Hematopoietic multipotent progenitor cell treated with erythropoietin and hydrocortisone succinate and interleukin-3 and kit ligand, for 15 days (in vitro differentiated cells): ENCODE measurements at places on chromosomes 3 and 15.

- DNase-seq, result no peak
Observed at GRCh38 chr3:57586778-57587177, 10.4 kb downstream of the ARF4 start.

DNA sequence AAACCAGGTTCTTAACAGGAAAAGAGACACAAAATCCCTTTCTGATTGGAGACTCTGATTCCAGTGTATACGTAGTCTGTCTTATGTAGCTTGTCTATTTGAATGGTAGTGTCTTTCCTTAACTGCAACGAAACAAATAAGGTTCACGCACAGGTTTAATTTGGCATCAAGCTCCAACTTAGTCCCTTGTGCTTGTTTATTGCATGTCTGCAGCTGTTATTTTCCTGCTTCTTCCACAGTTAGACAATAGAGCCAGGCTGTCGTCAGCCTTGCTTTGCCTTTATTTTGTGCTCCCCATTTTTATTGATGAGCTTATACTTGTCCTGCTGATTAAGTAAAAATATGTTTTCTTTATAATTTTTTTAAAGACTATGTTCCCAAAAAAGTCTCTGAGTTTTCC is 152.7 kb upstream of the CDIN1 start:
- no peak for DNase-seq

DNA sequence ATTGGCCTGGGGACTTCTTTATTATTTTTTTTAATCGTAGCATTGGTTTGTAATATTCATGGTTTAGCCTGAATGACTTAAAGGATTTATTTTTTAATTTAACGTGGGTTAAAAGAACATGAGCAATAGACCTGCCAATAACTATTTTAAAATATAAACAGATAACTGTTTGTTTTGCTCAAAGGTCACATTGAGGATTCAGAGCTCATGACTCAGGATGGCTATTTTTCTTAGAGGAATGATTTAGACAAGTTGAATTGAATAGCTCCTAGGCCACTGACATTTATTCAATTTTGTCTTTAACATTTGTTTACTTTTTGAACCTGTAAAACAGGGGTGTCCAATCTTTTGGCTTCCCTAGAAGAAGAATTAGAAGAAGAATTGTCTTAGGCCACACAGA is 68.5 kb downstream of the ITPR1 start:
- no peak for DNase-seq

- DNase-seq, result no peak
Observed at GRCh38 chr15:69834267-69834666, 263.4 kb downstream of the TLE3 start.

DNA sequence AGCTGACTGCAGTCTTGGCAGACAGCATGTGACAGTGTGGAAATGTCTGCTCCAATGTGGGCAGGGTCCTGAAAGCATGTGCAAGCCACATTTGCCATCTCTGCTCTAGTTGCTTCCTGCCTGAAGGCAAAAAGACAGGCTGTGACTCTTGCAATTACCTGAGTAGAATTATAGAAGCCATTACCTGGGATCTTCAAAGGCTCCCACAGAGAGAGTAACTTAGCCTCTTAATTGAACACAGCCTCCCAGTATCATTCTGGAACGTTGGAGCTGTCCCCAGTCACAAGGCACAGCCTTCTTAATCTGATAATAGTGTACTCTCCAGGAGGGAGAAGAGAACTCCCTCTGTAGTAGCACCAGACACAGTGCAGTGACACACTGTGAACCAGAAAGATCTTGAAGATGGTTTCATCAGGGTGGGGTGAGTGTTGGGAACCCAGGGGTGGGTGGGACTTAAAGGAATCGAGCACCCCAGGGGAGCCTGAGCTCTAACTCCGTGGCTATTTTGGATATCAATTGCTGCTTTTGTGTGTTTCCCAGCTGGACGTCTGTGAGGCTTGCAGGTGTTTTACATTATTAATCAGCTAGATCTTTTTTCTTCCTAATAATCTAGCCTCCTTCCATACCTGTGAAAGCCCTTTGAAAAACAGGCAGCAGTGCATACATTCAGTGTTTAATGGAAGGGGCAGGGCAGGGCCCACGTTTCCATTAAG is 40.6 kb upstream of the GLCE start:
- peak; percentile 20 for DNase-seq

GRCh38 chr15:48617619-48618018 is 27.9 kb downstream of the FBN1 start:
- no peak for DNase-seq

GRCh38 chr3:28989646-28990089 is 291.2 kb upstream of the RBMS3 start:
- DNase-seq, result no peak

GRCh38 chr3:139935016-139935865 is at the start of gene CLSTN2:
Gene CLSTN2 (plus strand): TSS chr3:139935185.
- DNase-seq, result no peak
